ENCODE measurements at places on chromosomes 4 and X.

- DNase-seq: no peak
Measured at GRCh38 chr4:118398226-118399090, 45.7 kb upstream of the PRSS12 start.

- DNase-seq: no peak
Measured at GRCh38 chrX:72371405-72371804, 65.7 kb upstream of the CITED1 start.

DNA sequence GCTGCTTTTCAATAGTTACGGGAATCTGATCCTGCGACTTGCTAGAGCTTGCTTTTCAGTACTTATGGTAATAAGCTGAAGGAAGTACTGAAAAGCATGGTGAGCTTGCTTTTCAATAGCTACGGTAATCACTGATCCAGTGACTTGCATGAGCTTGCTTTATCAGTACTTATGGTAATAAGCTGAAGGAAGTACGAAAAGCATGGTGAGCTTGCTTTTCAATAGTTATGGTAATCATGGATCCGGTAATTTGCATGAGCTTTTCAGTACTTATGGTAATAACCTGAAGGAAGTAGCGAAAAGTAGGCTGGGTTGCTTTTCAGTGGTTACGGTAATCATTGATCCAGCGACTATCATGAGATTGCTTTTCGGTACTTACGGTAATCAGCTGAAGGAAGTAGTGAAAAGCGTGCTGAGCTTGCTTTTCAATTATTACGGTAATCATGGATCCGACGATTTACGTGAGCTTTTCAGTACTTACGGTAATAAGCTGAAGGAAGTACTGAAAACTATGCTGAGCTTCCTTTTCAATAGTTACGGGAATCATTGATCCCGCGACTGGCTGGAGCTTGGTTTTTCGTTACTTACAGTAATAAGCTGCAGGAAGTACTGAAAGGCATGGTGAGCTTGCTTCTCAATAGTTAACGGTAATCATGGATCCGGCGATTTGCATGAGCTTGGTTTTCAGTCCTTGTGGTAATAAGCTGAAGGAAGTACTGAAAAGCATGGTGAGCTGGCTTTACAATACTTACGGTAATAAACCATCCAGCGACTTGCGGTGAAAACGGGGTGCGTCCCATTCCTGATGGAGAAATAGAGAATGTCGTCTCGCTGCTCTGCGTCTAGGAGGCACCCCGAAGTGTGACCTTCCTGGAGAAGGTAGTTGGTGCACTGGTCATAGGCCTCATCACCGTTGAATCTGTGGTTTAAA is 6.5 kb downstream of the CRLF2 start:
- DNase-seq: peak; percentile 68

GRCh38 chr4:165299399-165300060 is 27.9 kb upstream of the MSMO1 start:
- no peak for DNase-seq

DNA sequence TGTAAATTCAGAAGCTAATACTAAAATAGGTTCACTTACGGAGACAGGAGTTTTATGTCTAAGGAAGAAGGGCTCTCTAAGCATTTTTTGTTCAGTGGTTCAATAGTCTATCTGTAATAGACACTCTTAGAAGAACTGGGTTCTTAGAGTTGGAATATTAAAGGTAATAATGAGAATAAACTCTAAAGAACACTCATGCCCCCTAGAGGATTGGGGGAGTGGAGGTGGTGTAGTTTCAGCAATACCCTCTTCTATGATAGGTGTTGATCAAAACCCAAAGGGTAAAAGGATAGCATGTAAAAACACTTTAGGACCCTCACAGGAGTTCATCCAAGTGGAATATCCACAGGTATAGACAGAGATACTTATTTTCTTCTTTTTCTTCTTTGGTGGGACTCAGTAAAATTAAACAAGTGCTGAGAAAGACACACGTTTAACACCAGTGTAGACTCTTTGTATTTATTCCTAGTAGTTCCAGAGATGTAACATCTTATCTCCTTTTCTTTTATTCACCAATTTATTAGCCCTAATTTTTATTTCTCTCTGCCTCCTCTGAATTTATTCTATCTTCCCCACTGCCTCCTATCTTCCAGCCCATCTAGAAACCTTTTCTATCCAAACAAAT is 25.7 kb upstream of the MND1 start:
- peak; percentile 39 for DNase-seq

DNA sequence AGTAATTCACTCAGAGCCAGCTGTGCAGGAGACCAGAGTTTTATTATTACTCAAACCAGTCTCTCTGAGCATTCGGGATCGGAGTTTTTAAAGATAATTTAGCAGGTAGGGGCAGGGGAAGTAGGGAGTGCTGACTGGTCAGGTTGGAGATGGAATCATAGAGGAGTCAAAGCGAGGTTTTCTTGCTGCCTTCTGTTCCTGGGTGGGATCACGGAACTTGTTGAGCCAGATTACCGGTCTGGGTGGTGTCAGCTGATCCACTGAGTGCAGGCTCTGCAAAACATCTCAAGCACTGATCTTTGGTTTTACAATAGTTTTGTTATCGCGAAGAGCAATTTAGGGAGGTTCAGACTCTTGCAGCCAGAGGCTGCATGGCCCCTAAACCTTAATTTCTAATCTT is 63.6 kb downstream of the TRIM2 start:
- DNase-seq: no peak

DNA sequence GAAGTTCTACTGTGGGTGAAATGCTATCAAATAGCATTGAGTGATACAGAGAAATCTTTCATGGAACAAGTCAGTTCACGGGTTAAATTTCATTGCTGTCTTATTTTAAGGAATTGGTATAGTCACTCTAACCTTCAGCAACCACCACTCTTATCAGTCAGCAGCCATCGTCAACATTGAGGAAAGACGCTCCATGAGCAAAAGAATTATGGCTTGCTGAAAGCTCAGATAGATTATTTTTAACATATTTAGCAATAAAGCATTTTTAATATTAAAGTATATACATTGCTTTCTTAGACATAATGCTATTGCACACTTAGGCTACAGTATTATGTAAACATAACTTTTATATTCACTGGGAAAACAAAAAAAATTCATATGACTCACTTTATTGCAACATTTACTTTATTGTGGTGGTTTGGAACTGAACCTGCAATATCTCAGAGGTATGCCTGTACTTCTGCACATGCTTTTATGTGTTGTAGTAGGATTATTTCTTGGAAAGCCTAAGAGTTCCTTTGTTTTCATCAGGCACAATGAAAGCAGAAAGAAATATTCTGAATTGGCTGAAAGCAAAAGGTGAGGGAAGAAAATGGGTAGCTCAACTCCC is 586.7 kb downstream of the GBA3 start:
- no peak for DNase-seq

GRCh38 chrX:134734466-134734952 is 76.2 kb upstream of the PLAC1 start:
- DNase-seq: no peak

DNA sequence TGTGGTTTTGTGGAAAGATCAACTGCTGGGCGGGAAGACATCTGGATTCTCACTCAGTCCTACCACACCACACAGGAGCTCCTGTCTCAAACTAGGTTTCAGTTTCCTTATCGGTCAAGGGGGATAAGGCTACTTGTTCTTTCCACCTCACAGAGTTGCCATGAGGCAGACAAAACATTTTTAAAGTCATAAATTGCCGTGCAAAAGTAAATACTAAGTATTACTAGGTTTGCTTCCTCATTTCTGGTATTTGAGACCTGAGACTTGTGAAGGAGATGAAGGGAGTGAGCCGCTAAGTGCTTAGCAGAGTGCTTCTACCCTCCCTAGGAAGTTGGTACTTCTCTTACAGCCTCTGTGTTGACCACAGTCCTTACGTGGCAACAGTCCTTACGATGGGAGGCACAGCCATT is 1.5 kb downstream of the LAP3 start:
- DNase-seq: peak; percentile 54
